NCI-H510A treated with DMSO at 0.1 percent for 48 hours (cell line): ENCODE measurements at places on chromosomes 7 and 10.

DNA sequence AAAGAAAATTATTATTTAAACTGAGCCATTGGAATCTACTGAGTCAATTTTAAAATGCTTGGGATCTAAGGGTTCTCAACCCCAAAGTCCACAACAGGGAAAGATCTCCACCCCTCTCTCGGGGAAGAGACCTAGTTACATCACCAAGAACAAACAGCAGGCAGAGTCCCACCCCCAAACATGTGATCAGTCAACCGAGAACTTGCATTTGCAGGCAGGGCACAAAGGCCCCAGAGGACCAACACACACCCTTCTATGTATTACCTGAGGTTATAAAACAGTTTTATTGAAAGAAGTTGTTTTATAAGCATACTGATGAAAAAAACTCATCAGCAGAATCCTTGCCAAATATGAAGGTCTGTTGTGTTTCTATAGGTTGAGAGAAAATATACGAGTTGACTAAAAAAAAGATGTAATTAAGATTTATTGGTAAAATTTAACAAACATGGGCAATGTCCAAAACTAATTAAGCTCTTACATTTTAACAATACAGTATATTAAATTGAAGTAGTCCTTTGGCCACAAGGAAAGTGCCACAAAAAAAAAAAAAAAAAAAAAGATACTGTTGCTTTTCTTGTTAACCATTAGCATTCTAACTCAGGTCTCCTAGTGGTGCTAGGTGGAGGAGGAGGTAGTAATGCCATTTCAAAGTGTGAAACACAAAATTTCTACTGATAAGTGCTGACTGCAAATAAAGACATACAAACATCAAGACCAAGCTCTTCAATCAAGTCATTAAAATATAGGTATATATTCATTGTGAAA, 975 bp upstream of the USP54 start:
- peak; percentile 82 for DNase-seq

DNA sequence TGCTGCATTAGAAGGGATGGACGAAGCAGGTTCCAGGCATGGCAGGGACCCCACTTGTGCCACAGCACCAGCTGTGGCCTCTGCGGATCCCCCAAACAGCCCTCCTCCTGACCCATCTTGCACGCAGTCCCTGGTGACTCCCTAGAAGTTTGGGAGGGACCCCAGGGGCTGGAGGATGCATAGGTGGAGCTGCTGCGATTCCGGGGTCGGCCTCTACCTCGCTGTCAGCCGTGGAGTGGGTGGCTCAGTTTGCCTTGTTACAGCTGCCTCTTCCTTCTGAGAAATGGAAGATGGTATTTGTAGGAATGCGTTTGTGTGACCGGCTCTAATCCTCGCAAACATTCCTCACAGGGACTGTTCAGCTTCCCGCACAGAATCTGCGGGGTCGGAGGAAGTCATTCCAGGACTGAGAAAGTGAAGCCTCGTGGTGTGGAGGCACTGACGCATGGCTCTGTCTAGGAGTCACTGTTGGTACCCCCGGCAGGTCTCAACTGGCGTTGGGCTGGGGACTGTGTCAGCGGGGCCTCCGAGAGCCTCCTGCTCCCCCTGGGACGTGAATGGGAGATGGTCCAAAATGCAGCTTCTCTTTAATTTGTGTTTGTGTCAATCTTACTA, 17.5 kb downstream of the PWWP2B start:
- no peak for DNase-seq

- DNase-seq = peak; percentile 84
Observed at GRCh38 chr10:122019414-122019975, 30.5 kb downstream of the TACC2 start.

DNA sequence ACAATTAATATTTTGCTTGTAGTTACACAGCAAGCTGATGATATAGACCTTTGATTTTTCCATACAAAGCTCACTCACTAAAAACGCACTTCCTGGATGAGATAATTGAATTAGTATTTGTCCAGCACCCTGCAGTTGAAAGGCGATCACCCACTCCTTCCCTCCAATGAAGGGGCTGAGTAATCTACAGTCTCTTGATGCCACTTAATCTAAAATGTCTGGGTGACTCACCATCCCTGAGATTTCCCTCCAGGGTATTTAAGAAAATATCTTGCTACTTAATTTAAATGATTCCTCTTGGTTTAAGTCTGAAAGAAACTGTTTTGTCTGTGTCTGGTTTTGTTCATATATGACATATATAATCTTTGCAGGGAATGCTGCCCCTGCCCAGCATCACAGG, 515.3 kb downstream of the GRID1 start:
- DNase-seq = peak; percentile 2

DNA sequence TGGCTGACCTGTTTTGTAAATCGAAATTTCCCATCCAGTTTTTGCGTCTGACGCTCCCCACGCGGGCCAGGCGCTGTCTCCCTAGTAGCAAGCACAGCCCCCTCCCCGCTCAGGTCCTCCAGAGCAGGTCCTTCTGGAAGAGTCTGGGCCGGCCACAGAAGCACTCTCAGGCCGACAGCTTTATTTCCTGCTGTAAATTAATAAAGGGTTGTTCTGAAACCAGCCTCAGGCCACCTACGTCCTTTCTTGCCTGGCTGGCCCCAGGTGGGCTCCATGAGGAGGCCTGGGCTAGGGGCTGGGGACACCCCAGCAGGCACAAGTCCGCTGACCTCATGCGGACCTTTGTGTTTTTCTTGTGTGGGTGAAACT, 35.2 kb downstream of the CAMK2B start:
- no peak for DNase-seq

GRCh38 chr7:47556511-47557180, 25.3 kb downstream of the TNS3 start:
- DNase-seq = no peak
